ENCODE measurements at places on chromosomes 7 and 10.

DNA sequence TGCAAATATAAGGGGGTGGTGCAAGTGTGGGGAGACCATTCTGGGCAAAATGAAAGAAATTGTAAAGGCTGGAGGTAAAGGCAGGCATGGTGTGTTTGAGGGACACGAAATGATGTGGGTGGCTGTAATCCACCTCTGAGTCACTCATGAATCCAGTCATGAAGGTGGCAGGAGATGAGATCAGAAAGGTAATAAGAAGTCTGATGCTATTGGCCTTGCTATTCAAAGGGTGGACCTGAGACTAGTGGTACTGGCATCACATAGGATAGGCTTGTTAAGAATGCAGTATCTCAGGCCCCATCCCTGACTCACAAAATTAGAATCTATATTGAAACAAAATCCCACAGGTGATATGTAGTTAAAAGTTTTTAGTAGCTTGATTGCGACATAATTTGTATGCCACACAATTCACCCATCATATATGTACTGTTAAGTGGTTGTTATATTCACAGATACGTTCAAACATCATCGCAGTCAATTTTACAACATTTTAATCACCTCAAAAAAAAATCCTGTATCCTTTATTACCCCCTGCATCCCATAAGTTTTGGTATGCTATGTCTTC, 85.6 kb downstream of the ST8SIA6 start:
- DNase-seq, result no peak

GRCh38 chr7:123972831-123973230, 47.8 kb downstream of the SPAM1 start:
- no peak for DNase-seq

- DNase-seq, result no peak
Measured at GRCh38 chr10:126519992-126520391, 131.7 kb upstream of the ADAM12 start.

DNA sequence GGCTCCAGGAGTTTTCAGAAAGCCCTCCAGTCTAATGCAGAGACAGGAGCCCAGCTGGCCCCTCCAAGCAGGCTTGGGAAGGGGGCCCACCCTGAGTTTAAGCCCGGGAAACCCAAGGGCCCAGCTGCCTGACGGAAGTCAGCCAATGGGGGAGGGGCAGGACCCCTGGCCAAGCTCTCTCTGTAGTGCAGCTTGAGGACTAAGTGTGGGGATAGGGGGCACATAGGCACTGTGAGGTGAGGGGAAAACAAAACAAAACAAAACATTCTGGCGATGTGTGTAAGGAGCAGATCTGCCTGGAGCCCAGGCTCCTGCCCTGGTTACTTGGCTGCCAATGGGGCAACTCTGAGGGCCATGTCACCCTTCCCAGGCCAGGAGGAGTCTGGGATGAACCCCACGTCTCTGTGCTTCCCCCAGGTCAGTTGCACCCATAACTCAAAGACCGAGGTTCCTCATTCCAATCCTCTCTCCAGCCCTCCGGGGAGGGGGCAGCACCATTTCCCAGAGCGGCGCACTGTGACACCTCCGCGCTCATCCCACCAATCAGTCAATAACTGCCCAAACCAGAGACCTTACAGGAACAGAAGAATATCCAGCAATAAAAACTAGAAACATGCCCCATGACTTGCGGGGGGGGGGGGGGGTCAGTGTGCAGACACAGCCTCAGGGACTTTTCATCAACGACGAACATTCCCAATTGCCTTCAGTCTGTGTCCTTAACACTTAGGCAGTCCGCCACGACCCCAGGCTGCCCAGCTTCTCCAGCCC, 1.7 kb downstream of the CXCL12 start:
- no peak for DNase-seq

GRCh38 chr7:109259151-109259550, 689.5 kb downstream of the DNAJB9 start:
- no peak for DNase-seq

DNA sequence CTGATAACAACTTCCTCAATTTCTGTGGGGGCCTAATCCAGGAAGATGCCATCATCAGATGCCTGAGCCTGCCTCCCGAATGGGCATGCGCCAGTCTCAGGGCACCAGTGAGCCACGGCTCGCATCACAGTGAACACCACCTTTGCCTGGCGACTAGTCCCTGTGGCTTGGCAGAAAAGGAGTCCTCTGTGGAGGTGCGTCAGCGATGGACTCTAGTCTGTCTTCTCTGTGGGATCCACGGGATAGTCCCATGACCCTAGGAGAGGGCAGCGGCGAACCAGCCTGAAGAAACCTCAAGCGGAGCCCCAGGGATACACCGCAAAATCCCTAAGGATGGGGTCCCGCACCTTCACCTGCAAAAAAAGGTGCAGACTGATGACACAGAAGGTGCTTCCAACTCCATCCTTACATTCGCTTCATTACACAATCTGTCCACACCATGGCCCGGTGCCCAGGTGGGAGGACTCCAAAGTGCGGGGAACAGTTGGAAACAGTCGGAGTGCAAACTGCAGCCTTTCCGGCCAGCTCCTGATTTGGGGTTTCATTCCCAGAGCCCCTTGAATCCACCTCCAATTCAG, 35.1 kb upstream of the ZNF273 start:
- DNase-seq, result peak; percentile 5

- no peak for DNase-seq
Measured at GRCh38 chr10:11975795-11976194, 66.8 kb downstream of the UPF2 start.
